ENCODE measurements at places on chromosomes 6 and 20.

- no peak for DNase-seq
These were observed 317.1 kb upstream of the HSF2 start for GRCh38 chr6:122082370-122082769.

- DNase-seq = no peak
These were observed 19.8 kb upstream of the ELOVL4 start for GRCh38 chr6:79967178-79967577.

DNA sequence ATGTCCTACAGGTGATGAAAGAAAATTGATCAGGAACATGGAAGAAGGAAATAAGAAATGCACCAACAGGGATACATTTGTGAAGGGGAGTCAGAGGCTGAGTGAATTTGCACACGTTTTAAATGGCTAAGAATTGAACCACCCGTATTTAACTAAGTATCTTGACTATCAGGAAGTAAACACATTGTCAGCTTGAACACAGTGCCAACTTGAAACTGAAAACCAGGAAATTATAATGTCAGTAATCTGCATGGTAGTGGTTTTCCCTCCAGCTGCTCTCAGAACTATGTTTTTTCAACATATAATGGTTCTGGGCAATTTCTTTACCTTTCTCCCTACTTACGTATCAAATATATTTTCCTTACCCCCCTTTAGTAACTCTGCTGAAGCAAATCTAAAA lies 366.5 kb upstream of the POU3F2 start:
- DNase-seq = no peak

DNA sequence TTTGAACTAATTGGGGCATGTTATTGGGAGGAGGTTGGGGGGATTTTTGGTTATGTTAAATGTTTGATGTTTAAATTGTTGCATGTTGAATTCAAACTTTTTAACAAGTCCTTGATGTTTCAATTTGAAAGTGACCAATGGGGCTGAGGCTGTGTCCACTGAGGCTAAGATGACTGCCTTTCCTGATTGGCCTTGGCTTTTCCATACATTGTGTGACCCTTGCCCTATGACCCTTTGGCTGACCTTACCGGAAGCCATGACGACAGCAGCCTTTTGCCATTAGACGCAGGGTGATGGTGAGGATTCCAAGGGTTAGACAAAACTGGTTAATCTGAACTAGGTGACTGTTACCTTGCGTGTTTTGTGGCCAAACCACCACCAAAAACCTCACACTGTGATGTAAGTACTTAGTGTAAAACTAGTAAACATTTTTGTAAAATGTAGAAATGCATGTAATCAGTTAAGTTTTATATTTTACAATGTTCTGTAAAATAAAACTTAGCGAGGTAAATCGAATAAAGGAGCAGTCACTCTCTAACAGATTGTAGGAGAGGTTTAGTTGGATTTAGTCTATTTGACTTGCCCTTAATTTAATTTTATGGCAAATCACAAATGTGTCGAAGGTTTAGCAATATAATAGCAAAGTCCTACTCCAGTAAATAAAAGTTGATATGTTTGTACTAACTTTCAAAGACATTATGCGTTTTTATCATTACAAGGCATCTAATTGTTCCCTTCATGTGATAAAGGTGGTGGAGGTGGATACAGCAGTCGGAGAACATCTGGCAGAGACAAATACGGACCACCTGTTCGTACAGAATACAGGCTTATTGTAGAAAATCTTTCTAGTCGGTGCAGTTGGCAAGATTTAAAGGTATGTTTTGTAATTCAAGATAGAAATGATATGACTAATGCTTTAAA lies 1.6 kb downstream of the SRSF6 start:
- DNase-seq = no peak

- peak; percentile 11 for DNase-seq
These were observed 40.5 kb downstream of the TGM6 start for GRCh38 chr20:2421247-2421646.

- no peak for DNase-seq
These were observed 225.4 kb downstream of the CDH4 start for GRCh38 chr20:61477451-61477861.

GRCh38 chr20:34074101-34074760 lies 37.8 kb downstream of the EIF2S2 start:
- DNase-seq = no peak

DNA sequence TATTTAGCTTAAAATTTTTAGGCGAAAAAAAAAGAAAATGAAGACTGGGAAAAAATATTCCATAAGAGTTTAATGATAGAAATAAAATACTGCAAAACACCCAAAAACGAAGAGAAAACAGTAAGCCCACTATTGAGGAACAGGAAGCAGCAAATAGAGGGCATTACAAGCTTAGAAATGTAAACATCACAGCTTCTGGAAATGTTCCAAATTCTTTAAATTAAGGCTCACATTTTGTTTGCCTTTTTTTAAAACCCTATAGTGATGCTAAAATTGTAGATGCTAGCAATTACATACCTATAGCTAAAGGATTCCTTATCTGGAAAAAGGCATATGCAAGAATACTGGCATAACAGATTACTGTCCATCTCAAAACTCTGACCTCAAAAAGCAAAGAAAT lies 248.6 kb downstream of the KHDRBS2 start:
- no peak for DNase-seq
